Mesothelial cell of epicardium (in vitro differentiated cells): ENCODE measurements at places on chromosomes 12 and 14. TPM values are rescaled to one million over a fixed set of nuclear protein-coding genes. Genes with fewer than 3 reads are reported as not detected.
A peak's percentile ranks its signal among the peaks of the same experiment; 100 is the strongest.

The ANKS1B gene
- 6.9 to 8.8 TPM (median 7.5 TPM) in 3 replicates for total RNA-seq

The ARHGAP9 gene
- total RNA-seq = 0.90 to 1.1 TPM in 2 of 3 replicates, not detected in the other

The ANO2 gene
- 6.2 to 7.6 TPM (median 6.3 TPM) in 3 replicates for total RNA-seq

The BEGAIN gene
- total RNA-seq = 4.7 to 6.7 TPM (median 5.1 TPM) in 3 replicates

The CLEC2D gene
- 20.7 to 21.8 TPM (median 21.7 TPM) in 3 replicates for total RNA-seq

- no peak for DNase-seq
Measured at GRCh38 chr14:41830714-41831406, 224.2 kb downstream of the LRFN5 start.

DNA sequence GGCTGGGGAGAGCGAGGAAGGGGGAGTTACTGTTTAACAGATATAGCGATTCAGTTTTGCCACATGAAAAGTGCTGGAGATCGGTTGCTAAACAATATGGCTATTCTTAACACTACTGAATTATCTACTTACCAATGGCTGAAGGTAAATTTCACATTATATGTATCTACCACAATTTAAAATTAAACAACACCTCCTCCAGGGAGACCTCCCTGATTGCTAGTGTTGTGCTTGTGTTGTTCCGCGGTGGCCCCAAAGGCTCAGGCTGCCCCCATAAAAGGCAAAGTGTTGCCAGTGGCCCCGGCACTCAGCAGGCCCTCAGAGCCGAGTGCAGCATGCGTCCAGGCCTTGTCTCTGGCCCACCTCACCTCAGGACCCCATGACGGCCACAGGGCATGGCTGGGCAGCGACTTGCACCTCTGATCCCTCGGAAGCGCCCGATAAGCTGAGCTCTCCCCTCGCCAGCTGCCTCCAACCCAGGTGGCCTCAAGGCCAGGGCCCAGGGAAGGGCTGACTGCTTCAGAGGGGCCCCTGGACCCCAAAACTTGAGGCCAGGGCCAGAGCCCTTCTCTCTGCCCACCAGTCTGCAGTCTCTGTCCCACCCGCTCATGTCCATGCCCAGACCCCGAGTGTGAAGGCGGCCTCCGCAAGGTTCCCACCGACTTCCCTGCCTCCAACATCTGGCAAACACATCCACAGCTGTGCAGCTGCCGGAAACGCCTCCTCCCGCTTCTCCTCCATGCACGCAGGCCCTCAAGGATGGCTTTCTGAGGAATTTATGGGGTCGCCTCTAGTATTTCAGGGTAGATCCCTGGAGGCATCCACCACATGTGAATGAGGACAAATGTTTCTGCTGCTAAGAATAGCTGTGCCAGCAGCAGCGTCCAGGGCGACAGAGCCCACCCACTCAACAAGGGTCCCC, 60.0 kb downstream of the NCOR2 start:
- DNase-seq = peak; percentile 58

DNA sequence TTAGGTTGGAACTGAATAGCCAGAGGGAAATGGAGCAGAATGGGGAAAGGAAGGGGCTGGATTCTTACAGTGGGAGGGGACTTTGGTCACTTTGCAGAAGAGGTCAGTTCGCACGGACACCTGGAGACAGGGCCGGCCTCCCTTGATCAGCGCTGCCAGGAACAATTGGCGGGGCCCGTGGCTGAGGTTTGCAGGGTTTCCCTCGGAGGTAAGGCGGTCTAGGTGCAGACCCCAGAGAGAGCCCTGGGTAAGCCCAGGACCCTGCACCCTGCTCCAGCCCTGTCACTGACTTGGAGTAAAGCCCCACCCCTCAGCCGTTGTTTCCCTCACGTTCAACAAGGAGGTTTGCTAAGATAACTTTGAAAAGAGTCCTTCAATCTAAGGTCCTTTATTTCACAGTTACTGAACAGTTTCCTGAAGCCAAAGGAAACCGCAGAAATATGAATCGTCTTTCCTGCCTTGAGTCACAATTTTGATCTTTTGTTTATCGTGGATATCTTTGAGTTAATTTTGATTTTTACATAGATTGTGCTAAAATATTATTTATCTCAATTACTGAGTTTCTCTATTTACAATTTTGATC, 231.4 kb upstream of the RTL1 start:
- no peak for DNase-seq

GRCh38 chr14:100106250-100107112, 41.3 kb downstream of the EVL start:
- DNase-seq = no peak
